ENCODE measurements at places on chromosomes 16 and 17. TPM values are rescaled to one million over a fixed set of nuclear protein-coding genes. Genes with fewer than 3 reads are reported as not detected.

GRCh38 chr16:68659412-68660358 lies 14.6 kb downstream of the CDH3 start:
- DNase-seq, result no peak

GRCh38 chr17:50264263-50265113 lies 9.8 kb upstream of the TMEM92 start:
- DNase-seq, result no peak

DNA sequence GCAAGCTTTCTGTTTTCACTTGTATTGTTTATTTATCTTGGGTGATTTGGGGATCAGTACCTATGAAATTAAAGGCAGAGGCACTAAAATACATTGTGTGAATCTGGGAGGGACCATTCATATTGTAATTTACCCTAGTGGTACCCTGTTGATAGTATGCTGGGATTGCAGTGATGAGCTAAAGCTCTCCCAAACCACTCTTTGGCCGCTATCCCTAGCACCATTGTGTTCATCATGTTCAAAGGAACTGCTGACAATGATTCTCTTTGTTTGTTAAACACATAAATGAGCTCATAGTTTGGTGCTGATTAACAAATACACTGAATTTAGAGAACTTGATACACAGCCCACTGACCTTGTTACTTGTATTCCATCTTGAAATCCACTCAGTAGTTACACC lies 1469.8 kb downstream of the CDH11 start:
- DNase-seq, result no peak

- no peak for DNase-seq
Observed at GRCh38 chr17:39962642-39963220, at the start of gene GSDMA. Gene GSDMA, plus strand, starts transcription at chr17:39963004. Its CDS starts 2,684 bp downstream, at chr17:39965688.

GRCh38 chr17:77297693-77298666 lies 157.2 kb downstream of the SEC14L1 start:
- DNase-seq, result no peak

GRCh38 chr16:27572711-27573110 lies 22.8 kb downstream of the KATNIP start:
- DNase-seq, result peak; percentile 39

- peak; percentile 84 for DNase-seq
Observed at GRCh38 chr17:2138761-2139160, 83.9 kb downstream of the HIC1 start.

GRCh38 chr16:5349670-5350517 lies 252.3 kb upstream of the EEF2KMT start:
- no peak for DNase-seq

DNA sequence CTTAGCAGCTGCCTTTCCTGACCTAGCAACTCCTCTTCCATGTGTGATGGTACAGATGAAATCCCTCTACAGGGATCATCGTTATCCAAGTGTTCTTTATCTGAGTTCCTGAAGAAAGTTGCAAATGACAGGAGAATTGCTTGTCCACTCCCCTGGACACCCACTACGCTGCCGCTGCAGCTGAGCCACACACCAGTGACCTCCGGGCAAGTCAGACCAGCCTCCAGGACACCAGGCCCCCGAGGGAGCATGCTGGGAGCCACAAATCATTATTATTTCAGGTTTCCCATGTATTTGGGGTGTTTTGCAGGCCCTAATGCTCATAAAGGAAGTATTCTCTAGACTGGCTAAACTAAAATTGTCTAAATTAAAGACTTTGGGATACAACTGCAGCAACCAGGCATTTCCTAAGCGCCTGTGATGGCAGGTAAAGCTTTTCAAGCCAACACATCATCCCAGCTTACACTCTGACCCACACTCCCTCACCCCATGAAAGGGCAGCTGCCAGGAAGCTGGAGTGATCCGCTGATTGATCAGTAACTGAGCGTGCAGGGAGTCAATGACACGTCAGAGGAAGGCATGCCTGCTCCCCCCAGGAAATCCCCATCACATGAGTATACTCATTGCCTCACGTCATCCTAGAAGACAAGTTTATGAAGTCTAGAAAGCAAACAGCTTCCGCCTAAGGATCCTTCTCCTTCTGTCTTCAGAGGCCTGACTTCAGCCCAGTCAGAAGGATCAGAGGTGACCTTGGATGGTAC lies 14.4 kb downstream of the FA2H start:
- DNase-seq, result no peak

- peak; percentile 58 for DNase-seq
Observed at GRCh38 chr16:77306075-77306474, 106.9 kb downstream of the SYCE1L start.

DNA sequence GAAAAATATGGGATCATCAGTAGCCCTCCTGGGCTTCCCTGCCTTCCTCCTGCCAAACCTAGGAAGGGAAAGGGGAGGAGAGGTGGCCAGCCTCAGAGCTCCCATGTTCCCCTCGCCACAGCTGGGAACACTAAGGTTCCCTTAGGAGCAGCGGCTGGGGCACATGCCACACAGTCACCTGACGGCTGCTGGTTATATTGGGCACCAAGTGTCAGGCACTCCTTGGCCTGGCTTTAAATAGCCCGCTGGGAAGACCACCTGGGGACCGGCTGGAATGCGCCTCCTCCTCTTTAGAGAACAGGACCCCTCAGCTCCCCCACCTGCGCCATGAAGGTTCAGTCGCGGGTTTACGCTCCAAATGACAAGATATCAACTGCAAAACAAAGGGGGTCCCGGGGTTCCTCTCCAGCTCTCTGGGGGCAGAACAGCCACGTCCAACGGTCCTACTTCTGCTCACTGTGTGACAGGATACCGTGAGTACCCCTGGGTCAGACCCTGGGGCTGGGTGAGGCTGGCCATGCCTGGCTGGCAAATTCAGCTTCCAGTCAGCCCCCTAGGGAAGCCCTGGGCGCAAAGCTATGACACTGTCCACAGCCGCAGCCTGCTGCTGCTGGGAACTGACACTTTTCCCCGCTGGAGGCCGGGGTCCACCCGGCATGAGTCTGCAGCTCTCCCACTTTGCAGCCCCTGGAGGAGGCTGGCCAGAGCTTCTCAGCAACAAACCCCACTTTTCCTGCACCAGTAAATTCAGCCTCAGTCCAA lies 3.3 kb downstream of the SMIM5 start:
- DNase-seq, result no peak

DNA sequence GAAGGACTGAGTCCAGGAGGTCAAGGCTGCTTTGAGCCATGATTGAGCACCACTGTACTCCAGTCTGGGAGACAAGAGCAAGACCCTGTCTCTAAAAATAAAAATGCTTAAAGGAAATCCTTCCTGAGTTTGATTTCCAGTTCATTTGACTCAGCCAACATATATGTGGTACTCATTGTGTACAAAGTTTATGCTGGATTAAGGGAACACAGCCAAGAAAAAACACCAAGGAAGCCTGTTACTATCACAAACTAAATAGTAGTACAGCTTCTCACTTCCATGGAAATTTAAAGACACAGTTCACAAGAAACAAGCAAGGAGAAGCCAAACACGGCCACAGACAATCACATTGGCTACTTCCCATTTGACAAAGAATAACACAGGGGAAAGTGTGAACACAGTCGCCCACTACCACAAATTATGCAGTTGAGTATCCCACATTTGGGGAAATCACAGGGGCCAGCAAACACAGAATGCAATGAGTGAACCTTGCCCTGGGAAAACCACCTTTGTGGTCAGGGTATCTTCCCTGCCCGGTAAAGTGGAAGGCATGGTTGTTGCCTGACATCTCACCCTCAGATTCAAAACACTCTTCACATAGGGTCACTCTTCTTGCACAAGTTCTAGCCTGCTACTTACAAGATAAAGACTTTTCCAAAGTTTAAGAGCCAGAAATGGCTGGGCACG lies 14.5 kb downstream of the TEX14 start:
- DNase-seq, result no peak

GRCh38 chr17:58066401-58066800 lies 16.8 kb upstream of the DYNLL2 start:
- no peak for DNase-seq

DNA sequence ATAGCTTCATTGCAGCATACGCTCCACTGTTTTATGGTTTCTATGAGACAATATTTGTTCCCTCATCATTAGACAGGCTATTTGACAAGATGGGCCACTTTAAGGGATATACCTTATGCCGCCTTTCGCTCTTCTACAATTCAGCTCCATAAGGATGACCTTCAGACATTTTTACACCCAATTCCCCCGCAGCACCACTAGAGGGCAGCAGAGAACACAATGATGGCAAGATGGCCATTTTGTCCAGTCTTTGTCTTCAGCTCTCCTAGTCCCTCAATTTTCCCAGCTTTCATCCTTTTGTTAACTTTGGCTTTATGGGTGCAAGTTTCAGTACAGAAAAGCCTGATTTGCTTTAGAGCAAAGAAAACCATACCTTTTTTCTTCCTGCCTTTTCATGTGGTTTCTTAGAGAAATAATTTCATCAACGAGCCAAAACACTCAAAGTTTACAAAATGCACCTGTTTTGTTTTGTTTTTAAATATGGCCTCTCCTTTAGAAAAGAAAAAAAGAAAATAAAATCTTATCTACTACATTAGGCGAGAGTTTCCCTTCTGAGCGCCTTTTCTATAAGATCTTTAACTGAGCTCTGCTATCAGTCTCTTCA lies 355.3 kb downstream of the TOX3 start:
- peak; percentile 60 for DNase-seq

- DNase-seq, result no peak
Observed at GRCh38 chr17:13874817-13875216, 194.5 kb upstream of the COX10 start.

DNA sequence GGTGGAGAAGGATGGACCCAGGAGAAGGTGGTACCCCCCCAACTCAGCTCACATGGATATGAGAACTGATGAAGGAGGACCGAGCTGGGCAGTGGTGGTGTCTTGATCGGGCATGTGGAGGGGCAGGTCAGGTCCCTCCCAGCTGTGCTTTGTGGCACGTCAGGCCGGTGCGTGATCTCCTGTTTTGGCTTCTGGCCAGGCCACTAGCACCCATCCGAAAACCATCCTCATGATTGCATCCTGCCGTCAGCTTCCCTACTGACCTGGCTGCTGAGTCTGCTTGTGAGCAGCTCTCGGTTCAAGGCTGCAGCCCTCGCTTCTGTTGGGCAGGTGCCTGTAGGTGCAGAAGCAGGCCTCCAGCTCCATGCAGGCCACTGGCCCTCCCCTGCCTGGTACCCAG lies 53.1 kb downstream of the PLD6 start:
- no peak for DNase-seq

DNA sequence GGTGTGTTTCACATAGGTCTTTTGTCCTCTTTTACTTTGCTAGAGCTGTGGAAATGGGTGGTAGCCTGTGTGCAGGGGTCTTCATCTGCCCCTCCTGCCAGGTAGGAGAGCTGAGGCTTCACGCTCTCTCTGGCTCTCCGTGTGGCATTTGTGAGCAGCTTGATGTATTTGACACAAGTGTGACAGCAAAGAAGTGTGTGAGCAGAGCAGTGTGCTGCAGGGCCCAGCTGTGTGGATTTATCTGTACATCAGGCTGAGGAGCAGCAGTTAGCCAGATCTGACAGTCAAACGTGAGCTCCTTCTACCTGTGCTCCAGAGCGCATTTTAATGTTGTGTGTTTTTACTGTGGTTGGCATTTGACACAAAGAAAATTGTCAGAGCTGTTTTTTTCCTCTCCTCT lies 101.8 kb downstream of the FTO start:
- DNase-seq, result no peak

GRCh38 chr16:62036802-62037135 lies 531 bp upstream of the CDH8 start:
- no peak for DNase-seq

DNA sequence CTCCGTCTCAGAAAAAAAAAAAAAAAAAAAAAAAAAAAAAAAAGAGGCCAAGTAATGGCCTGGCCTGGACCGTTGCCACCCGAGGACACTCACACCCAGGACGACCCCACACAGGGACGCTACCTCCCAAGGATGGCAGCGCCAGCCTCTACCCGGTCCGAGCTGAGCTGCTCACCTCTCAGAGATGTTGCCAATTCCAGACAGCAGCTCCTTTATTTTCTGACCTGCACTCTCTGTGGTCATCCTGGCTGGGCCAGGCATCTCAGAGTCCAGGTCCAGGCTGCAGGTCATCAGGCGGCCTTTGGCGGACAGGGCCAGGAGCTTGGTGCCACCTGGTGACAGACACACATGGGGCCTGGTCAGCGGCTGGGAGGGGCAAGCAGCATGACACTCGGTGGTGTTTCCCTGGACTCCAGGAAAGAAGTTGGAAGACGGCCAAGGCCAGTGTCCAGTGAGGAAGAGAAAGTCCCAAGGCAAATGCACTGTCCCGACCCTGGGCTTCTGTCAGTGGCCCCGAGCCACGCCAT lies 3.1 kb downstream of the FAAP100 start:
- DNase-seq, result no peak

GRCh38 chr17:48505788-48506187 lies 25.0 kb downstream of the HOXB1 start:
- DNase-seq, result peak; percentile 84

DNA sequence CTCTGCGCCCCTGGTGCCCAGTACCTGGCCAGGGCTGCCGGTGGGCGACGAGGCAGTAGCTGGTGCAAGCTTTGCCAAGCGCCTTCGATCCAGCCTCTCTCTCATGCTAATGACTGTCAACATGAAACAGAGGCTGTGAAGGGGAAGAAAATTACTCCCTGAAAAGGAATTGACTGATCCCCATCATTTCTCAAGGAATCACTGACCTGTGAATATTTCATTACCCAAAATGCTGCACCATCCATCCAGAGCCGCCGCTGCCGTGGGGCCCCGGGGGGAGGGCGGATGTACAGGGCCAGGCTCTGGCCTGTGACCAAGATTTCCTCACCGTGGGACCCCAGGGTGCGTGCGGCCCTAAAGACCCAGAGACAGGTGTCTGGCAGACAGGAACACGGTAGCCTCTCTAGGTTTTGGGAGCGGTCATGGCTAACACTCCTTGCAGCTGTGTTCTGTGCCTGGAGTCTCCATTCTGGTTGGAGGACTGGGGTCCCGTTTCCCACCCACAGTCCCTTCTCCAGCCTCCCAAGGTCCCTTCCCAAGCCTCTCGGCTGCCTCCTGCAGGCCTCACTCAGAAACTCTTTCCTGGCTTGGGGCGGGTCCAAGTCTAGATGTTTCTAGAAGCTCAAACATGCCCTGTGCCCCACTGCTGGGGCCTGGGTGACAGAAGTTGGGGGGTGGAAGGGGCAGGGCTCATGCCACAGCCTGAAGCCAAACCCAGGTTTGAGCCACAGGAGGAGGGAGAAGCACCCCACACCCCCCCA lies 73.3 kb downstream of the ENGASE start:
- DNase-seq, result no peak

- DNase-seq, result no peak
Observed at GRCh38 chr16:50607051-50607431, 58.8 kb downstream of the NKD1 start.

- no peak for DNase-seq
Observed at GRCh38 chr16:14462811-14463210, 167.2 kb downstream of the PARN start.

The STAC2 gene
- not detected for total RNA-seq

The CD300H gene
- not detected for total RNA-seq

The VASN gene
- 133 TPM for total RNA-seq

The WNT3 gene
- total RNA-seq, result 0.97 TPM

The CSH2 gene
- total RNA-seq, result not detected

The EPN3 gene
- under 0.01 TPM for total RNA-seq

The PMFBP1 gene
- under 0.01 TPM for total RNA-seq

The PRPSAP2 gene
- 37.7 TPM for total RNA-seq

The EVPL gene
- under 0.01 TPM for total RNA-seq

The KRTAP4-6 gene
- total RNA-seq, result not detected

The MYOCD gene
- total RNA-seq, result 11.0 TPM

The EXOSC6 gene
- total RNA-seq, result 32.9 TPM
